ENCODE measurements at places on chromosomes 6 and 20.

GRCh38 chr6:79378957-79379356 lies 144.5 kb upstream of the HMGN3 start:
- no peak for DNase-seq

- no peak for DNase-seq
Measured at GRCh38 chr20:1378735-1379125, 14.1 kb downstream of the FKBP1A start.

- no peak for DNase-seq
Measured at GRCh38 chr20:37369846-37370245, 23.9 kb downstream of the SRC start.

GRCh38 chr6:134372603-134373281 lies 54.8 kb upstream of the SGK1 start:
- DNase-seq, result no peak

GRCh38 chr20:4657096-4657495 lies 64.6 kb upstream of the PRND start:
- no peak for DNase-seq

All from cerebellar nuclear complex (tissue), 1 donor.